Ascending aorta (tissue), 2 donors: ENCODE measurements at places on chromosomes 13 and 19. TPM values are rescaled to one million over a fixed set of nuclear protein-coding genes. Genes with fewer than 3 reads are reported as not detected.

CD70 gene
- not detected for total RNA-seq

PCSK4 gene
- 1.5 TPM for total RNA-seq

KLK2 gene
- not detected for total RNA-seq

CEACAM19 gene
- 6.3 TPM for total RNA-seq

IGSF23 gene
- not detected for total RNA-seq

SHD gene
- total RNA-seq = not detected

KLF16 gene
- 15.2 TPM for total RNA-seq

ZNF556 gene
- total RNA-seq = not detected

GRCh38 chr13:52411629-52412028 lies 5.7 kb upstream of the THSD1 start:
- H3K27ac ChIP-seq = no peak overlapping the region
- H3K36me3 ChIP-seq = peaks cover 20% of the 10 kb centered on the region
- no peak overlapping the region for H3K4me3 ChIP-seq
- H3K27me3 ChIP-seq = no peaks in the 10 kb centered on the region
- H3K4me1 ChIP-seq = no peaks in the 10 kb centered on the region

DNA sequence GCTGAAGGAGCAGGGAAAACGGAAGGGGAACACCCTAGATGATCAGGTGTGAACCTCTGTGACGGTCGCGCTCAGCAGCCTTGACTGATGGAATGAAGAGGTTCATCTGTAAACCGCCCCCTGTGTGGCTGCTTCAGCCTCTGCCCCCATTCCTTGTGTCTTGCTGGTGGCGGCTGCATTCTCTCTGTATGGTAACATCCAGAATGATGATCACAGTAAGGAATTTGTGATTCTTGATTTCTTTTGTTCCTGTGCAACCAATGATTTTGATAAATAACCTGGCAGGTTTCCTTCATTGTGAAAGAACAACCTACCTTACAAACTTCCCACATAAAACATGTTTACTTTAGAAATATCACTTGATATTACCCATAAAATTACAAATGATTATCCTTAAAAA lies 118.7 kb upstream of the MCF2L start:
- H3K36me3 ChIP-seq = peaks cover 23% of the 10 kb centered on the region
- H3K27me3 ChIP-seq = no peaks in the 10 kb centered on the region
- H3K27ac ChIP-seq = no peak overlapping the region
- no peak overlapping the region for H3K4me3 ChIP-seq
- no peaks in the 10 kb centered on the region for H3K4me1 ChIP-seq
- no peak for DNase-seq

GRCh38 chr19:18762125-18763023 lies 28.7 kb downstream of the COMP start:
- peaks cover 6% of the 10 kb centered on the region for H3K36me3 ChIP-seq
- peak overlapping the region; percentile 26 for H3K27ac ChIP-seq
- no peaks in the 10 kb centered on the region for H3K4me1 ChIP-seq

GRCh38 chr13:93345770-93346169 lies 119.2 kb downstream of the GPC6 start:
- DNase-seq = no peak
- H3K36me3 ChIP-seq = no peaks in the 10 kb centered on the region
- no peaks in the 10 kb centered on the region for H3K27me3 ChIP-seq
- H3K4me3 ChIP-seq = no peak overlapping the region

GRCh38 chr19:18506101-18506930 lies 15.6 kb downstream of the ELL start:
- peak overlapping the region; percentile 1 for H3K4me3 ChIP-seq
- peaks cover 89% of the 10 kb centered on the region for H3K4me1 ChIP-seq
- peak overlapping the region; percentile 68 for H3K27ac ChIP-seq

GRCh38 chr19:3556978-3557460 lies 367 bp downstream of the MFSD12 start:
- no peaks in the 10 kb centered on the region for H3K36me3 ChIP-seq
- peaks cover 8% of the 10 kb centered on the region for H3K4me1 ChIP-seq
- DNase-seq = no peak
- peak overlapping the region; percentile 60 for H3K27ac ChIP-seq
- no peaks in the 10 kb centered on the region for H3K27me3 ChIP-seq
- peak overlapping the region; percentile 90 for H3K4me3 ChIP-seq

GRCh38 chr13:28120317-28120716 lies 18.0 kb upstream of the PAN3 start:
- no peak overlapping the region for H3K27ac ChIP-seq
- DNase-seq = no peak
- H3K4me1 ChIP-seq = no peaks in the 10 kb centered on the region
- H3K4me3 ChIP-seq = no peak overlapping the region
- no peaks in the 10 kb centered on the region for H3K27me3 ChIP-seq
- H3K36me3 ChIP-seq = no peaks in the 10 kb centered on the region

GRCh38 chr19:41657157-41657556 lies 30.3 kb upstream of the CEACAM4 start:
- H3K27ac ChIP-seq = no peak overlapping the region
- no peaks in the 10 kb centered on the region for H3K27me3 ChIP-seq
- no peak for DNase-seq
- H3K4me1 ChIP-seq = no peaks in the 10 kb centered on the region
- H3K4me3 ChIP-seq = no peak overlapping the region

- H3K27me3 ChIP-seq = no peaks in the 10 kb centered on the region
- H3K27ac ChIP-seq = no peak overlapping the region
- no peak for DNase-seq
These were observed 98.4 kb downstream of the STK24 start for GRCh38 chr13:98478189-98479129.

- DNase-seq = no peak
- H3K4me3 ChIP-seq = no peak overlapping the region
- H3K4me1 ChIP-seq = no peaks in the 10 kb centered on the region
- H3K36me3 ChIP-seq = no peaks in the 10 kb centered on the region
- H3K27me3 ChIP-seq = no peaks in the 10 kb centered on the region
These were observed 26.3 kb upstream of the SERP2 start for GRCh38 chr13:44347301-44347700.
